Stimulated activated CD4-positive, alpha-beta T cell treated with anti-CD3 and anti-CD28 coated beads, Interleukin-4, amount 100 ng/mL, for 48 hours (primary cell): ENCODE measurements at places on chromosomes 2 and 18.

- DNase-seq, result no peak
Observed at GRCh38 chr18:48678237-48679115, 139.6 kb downstream of the CTIF start.

GRCh38 chr18:21439431-21439846 is 161.1 kb downstream of the ESCO1 start:
- DNase-seq, result no peak

GRCh38 chr2:96326990-96327820 is 2.1 kb downstream of the ITPRIPL1 start:
- DNase-seq, result no peak

- no peak for DNase-seq
Observed at GRCh38 chr2:196747400-196747799, 52.1 kb downstream of the GTF3C3 start.

- DNase-seq, result no peak
Observed at GRCh38 chr2:10513201-10513600, 65.1 kb upstream of the ODC1 start.

DNA sequence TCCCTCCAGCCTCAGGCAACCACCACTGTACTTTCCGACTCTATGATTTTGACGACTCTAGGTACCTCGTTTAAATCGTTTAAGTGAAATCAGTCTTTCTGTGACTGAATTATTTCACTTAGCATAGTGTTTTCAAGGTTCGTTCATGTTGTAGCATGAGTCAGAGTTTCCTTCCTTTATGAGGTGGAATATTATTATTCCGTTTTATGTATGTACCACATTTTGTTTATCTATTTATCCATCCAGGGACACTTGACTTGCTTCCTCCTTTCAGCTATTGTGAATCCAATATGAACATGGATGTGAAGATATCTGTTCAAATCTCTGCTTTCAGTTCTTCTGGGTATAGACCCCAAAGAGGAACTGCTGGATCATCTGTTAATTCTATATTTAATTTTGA is 19.1 kb downstream of the IL1R2 start:
- no peak for DNase-seq

DNA sequence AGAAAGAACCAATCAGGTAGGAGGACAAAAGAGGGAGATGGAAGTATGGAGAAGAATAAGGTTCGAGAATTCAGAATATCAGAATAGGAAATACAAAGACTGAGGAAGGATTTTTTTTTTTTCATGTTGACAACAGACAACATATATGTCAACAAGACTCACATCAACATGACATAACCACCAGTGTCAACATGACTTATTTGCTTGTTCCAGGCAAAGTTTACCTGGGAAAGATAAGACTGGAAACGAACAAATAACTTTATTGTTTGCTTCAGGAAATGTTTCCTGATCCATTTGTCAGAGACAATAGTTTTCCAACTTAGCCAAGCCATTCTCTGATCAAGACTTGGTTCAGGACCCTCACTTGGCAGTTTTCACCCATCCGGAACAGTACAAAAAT is 321.9 kb upstream of the NETO1 start:
- DNase-seq, result no peak
